ENCODE measurements at places on chromosomes 1 and 21.

DNA sequence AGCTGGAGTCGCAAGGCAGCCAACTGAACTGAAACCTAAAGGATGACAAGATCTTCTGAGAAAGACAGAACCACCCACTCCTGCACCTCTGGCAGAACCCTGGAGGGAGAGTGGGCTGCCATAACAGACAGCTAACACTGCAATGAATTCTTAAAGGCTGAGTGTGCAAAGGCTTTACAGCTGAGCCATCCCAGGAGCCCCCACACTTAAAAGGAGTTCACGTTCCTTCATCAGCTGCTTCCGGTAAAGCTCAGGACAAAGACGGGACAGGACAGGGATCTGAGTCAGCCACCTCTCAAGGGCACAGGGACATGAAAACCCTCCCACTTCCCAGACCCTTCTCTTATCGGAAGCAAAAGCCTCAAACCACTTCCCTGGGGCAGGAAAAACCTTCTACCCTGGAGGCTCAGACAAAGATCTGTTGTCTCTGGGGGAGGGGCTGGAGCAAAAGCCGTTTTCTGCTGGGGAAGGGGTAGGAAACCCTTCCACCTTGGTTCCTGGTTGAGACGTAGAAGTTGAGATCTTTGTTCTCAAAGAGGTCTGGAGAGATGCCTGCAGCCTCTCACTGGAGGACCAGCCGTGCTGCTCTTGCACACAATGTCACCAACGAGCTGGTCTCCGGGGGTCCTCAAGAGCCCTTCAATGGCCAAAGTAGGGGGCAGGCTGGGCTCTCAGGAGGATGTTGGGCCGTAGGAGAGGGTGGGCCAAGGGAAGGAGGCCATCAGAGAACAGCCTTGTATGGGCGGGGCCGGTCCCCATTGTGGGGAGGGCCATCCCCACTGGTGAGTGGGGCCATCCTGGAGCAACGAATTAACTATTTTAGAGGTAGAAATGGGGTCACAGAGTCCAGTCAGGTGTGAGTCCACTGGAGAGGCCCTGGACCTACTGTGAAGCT is 452.4 kb downstream of the PTPRU start:
- no peak for DNase-seq

DNA sequence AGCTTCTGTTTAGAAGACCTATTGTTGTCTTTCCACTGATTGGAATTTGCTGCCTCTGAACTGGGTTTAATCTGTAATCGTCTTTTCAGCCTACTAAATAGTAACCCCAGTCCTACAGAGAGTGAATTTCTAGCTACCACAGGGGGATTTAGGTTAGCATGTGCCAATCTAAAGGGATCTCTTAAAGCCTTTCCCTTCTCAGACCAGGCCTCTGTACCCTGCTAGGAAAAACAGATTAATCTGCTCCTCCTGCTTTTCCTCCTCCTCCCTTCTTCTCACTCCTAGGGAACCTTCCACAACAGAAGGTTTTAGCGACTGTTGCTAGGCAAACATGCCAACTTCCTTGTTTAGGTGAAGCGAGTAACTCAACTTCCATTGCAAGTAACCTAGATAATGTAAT is 1.3 kb upstream of the RC3H1 start:
- DNase-seq, result peak; percentile 69

DNA sequence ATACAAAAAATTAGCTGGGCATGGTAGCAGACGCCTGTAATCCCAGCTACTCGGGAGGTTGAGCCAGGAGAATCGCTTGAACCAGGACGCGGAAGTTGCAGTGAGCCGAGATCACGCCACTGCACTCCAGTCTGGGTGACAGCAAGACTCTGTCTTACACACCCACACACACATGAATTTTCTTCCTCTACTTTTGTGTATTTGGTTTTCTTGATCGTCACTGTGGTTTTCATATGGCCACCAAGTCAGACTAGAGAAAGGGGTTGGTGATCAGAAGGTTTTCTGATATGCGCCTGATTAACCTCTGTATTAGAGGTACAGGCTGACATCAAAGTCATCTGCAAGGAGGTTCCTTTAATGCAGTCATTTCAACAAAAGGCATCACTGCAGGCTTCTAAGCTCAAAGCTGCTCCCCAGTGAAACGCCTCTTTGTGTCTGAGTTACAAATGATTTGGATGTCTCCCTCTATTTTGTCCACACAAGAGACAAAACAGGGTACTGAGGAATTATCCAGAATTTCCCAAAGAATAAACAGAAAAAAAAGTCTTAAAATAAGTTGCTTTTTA is 11.1 kb downstream of the SH2D1B start:
- no peak for DNase-seq

DNA sequence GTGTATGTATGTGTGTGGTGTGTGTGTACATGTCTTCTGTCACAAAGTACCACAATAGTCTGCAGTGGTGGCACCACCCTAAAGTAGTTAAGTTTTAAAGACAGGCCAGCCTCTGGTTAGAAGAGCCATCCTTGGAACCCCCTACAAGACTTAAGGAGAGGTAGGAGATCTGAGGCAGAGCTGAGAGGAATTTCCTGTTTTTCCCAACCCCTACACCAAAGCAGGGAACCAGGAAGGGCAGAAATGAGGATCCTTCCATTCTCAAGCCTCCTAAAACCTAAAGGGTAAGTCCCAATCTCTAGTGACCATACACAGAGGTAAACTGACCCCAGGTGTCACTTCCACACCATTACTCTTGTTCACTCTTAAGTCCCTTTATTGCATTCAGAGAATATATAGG is 11.1 kb downstream of the PEA15 start:
- DNase-seq, result no peak

GRCh38 chr1:236343246-236343870 is 50.7 kb upstream of the EDARADD start:
- peak; percentile 28 for DNase-seq

DNA sequence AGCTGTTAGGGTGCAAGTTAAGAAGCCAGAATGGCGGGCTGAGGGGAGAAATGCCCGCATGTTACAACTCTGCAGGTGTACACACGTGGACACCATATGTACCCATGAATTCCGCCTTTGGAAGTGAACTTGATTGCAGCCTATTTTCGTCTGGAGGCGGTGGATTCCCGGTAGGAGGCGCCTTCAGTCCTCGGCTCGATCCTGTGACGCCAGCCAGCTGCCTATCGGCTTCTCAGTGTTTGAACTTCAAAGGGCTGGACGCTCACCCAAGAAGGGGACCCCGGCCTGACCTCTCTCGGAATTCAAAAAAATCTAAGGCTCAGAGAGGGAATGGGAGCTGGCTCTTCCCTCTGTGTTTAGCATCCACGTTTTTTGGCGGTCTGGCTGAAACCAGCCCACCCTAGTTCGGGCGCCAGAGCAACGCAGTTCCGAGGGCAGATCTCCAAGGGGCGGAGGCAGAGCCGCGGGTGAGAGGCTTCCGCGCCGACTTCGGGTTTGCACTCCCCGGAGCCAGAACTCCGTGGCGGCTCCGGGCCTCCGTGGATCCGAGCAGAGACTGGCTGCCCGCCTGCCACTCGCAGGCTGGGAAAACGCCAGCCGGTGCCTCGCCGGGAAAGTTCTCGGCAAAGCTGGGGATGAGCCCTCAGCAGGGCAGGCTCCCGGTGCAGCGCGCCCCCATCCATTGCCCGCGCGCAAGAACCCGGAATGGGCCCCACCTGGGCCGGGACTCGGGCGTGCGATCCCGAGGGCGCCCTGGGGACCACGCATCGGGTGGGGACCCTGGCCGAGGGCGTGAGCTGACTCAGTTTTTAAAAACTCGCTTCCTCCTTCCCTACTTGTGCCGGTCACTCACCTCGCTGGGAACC is 996 bp upstream of the TMEM51 start:
- peak; percentile 72 for DNase-seq
